Right atrium auricular region (tissue), 2 donors: ENCODE measurements at places on chromosomes 6 and 20.

DNA sequence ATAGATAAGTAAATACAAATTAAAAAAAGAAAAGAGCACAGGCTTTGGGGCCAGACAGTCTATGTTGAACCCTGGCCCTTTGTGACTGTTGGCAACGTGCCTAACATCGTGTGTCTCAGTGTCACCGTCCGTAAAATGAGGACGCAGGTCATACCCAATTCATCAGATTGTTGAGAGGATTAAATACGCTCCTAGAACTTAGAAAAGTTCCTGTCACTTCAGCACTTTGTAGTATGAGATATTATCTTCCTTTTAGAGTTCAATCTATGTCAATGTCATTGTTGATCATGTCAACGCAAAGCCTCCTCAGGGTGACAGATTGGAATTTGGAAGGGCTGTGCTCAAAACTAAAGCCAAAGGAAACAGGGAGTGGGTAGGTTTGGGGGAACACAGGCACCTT is 21.7 kb downstream of the SERPINB1 start:
- DNase-seq: no peak

DNA sequence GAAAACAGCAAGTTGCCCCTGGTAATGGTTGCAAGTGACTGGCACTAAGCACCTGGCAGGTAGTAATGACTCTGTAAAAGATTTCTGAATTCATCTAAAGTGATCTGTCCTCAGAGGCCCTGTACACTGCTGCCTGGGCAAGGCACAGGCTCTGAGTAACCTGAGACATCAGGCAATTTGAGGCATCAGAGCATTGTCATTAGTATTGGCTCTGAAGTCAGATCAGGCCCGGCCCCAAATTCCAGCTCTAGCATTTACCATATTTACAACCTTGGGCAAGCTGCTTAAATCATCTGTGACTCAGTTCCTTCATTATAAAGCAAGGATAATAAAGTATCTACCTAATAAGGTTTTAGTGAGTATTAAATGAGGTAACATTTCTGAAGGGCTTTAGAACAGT is 17.3 kb upstream of the TENT5A start:
- no peak for DNase-seq

- DNase-seq: no peak
Measured at GRCh38 chr20:63518946-63519667, 1.5 kb upstream of the PPDPF start.

DNA sequence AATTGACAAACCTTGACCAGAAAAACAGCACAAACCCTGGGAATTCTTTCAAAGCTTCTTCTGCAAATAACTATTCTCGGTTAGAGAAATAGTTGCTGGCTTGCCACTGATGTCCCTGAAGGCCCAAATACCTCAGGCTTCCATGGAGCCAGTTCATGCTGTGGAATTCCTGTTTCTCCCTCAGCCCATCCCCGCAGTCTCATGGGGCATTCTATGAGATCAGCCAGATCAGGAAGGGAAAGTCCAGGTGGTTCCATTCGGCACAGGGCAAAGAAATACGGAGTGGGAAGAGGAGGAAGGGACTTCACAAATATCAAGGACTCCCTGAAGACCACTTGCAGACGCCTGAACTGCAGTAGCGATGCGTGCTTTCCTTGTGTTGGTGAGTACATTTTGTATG is 63.3 kb downstream of the MYLK4 start:
- DNase-seq: no peak
